ENCODE measurements at places on chromosomes 7 and 10.

DNA sequence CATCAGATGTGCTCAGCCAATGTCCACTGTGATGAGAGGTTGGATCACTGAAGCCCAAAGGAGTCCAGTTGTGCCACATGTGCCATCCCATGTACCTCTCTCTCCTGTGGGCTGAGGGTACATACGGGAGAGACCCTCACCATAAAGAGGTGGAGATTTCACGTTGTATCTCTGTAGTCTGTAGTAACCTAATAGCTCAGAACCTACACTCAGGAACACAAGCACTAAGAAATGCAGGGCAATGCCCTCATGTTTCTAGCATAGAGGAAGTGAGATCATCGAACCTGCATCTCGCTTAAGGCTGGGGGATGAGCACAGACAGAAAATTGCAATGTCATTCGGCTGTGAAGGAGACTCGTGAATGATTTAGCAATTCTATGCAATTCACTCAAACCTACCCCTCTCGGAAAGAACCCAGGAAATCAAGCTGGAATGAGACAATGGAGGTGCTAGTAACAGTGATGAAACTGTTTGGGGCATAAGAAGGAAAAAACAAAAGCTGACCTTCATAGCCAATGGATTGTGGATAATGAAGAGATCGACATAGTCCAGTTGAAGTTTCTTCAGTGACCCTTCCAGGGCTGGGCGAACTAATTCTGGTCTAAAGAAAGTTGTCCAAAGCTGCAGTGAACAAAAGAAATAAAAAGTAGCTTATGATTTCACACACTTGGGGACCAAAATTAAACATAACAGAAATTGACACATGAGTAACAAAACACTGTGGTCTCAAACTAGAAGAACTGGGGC is 80.3 kb upstream of the UCN3 start:
- DNase-seq = peak; percentile 35

- DNase-seq = peak; percentile 17
Observed at GRCh38 chr7:50728184-50728583, 54.5 kb downstream of the GRB10 start.

- DNase-seq = no peak
Observed at GRCh38 chr10:102985811-102986210, 67.7 kb downstream of the CNNM2 start.

GRCh38 chr10:106825576-106826364 is 338.7 kb downstream of the SORCS1 start:
- DNase-seq = peak; percentile 7

DNA sequence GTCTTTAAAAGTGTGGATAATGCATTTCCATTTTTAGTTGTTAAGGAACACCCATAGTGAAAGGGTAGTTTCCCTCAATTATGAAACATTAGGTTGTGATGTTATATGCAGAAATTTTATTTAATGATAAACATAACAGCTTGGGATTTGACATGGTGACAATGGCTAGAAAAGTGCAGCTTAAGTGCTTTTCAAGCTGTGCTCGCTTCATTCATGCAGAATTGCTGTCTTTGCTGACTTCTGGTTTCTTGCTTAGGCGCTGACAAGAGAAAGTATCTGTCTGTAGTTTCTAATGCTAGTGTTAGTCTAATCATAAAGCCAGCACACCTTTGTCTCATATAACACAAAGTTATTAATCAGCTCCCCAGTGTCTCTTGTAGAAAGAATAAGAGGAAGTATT is 170.0 kb downstream of the ARL5B start:
- DNase-seq = no peak

All from fibroblast of skin of left quadriceps (primary cell).